ENCODE measurements at places on chromosomes 6 and 20.

DNA sequence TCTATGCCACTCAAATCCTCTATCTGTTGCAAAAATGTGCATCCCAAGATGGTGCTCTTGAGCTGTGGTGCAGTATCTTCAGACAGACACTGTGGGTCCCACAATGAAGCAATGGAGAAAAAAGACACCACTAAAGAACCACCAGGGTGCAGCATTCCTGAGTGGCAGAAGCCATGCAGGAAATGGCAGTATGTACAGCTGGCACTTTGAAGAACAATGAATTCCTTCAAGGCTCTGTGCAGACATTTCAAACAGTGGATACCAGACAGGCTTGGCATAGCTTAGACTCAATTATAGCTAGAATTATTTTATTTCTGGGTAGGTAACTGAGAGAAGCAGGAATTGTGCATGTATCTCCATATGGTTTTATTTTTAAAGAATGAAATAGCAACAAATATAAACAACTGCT is 24.0 kb upstream of the HDAC2 start:
- peak; percentile 82 for DNase-seq

GRCh38 chr6:65262241-65262640 is 444.8 kb downstream of the EYS start:
- no peak for DNase-seq

DNA sequence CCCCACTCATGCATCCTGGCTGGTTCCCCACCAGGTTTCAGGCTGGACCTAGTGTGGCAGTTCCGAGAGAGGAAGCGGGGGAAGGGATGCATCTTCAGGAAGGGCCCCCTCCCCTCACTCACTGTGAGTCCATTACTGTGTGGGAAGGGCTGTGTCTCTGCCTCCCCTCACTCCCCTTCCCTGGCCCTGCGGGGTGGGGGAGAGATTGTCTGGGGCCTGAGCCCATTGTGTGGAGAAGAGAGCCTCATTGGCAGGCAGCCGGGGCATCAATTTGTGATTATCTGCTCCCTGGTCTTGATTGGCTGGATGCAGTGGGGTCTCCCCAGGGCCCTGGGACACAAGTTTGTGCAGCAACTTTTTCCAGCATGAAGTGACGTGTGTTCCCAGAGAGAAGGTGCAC is 4.1 kb upstream of the MYT1 start:
- no peak for DNase-seq

DNA sequence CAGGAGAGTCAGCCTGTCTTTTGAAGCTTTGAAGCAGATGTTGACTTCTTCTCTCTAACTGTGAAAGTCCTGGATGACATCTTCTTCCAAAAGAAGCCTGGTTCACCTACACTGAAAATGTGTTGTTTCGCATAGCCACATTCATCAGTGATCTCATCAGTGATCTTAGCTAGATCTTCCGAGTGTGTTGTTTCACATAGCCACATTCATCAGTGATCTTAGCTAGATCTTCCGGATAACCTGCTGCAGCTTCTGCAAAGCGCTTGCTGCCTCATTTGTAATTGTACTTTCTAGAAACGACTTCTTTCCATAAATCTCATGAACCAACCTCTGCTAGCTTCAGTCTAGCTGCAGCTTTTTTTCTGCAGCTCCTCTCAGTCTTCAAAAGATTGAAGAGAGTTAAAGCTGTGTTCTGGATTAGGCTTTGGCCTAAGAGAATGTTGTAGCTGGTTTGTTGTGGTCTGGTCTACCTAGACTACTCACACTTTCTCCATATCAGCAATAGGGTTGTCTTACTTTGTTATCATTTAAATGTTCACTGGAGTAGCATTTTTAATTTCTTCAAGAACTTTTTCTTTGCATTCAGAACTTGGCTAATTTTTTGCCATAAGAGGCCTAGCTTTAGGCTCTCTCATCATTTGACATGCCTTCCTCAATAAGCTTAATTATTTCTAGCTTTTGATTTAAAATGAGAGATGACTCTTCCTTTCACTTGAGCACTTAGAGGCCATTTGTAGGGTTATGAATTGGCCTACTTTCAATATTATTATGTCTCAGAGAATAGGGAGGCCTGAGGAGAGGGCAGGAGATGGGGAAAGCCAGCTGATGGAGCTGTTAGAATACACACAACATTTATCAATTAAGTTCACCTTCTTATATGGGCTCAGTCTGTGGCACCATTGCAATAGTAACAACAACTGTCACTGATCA is 48.7 kb upstream of the EXOC2 start:
- no peak for DNase-seq

GRCh38 chr6:116328528-116328903 is 42.2 kb upstream of the DSE start:
- DNase-seq: peak; percentile 53

DNA sequence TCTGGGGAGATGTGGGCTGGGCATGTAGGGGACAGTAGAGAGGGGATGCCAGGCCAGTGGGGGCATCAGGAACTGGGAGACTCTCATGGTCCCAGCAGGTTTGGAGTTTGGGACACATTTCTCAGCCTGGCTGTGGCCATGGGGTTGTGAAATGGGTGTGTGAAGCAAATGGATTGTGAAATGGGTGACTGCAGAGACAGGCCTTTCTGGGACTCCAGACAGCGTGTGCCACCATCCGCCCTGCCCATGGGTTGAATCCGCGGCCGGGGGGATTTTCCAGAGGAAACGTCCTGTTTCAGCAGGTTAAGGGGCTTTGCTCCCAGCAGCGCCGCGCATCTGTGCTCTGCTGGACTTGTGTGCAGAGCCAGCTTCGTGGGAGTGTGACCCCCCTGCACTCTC is 3.7 kb upstream of the PMEPA1 start:
- DNase-seq: no peak

DNA sequence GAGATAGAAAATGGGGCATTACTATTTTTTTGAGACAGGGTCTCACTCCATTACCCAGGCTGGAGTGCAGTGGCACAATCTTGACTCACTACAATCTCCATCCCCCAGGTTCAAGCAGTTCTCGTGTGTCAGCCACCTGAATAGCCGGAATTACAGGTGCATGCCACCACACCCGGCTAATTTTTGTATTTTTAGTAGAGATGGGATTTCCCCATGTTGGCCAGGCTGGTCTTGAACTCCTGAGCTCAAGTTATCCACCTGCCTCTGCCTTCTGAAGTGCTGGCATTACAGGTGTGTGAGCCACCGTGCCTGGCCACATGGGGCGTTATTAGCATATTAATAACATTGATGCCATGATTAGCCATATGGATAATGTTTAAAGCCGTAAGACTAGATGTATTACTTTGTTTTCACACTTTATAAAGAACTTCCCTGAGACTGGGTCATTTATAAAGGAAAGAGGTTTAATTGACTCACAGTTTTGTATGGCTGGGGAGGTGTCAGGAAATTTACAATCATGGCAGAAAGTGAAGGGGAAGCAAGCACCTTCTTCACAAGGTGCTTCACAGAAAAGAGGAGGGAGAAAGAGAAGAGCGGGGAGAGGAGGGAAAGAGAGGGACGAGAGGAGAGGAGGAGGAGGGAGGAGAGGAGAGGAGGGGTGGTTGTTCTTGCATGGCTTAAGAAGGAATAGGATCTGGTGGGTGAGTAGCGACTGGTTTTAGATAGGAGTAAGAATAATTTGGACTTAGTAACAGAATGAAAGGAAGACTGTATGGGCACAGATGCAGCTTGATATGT is 51.9 kb downstream of the MYO6 start:
- DNase-seq: no peak

- DNase-seq: no peak
Observed at GRCh38 chr6:2866171-2866846, 24.6 kb upstream of the SERPINB1 start.

DNA sequence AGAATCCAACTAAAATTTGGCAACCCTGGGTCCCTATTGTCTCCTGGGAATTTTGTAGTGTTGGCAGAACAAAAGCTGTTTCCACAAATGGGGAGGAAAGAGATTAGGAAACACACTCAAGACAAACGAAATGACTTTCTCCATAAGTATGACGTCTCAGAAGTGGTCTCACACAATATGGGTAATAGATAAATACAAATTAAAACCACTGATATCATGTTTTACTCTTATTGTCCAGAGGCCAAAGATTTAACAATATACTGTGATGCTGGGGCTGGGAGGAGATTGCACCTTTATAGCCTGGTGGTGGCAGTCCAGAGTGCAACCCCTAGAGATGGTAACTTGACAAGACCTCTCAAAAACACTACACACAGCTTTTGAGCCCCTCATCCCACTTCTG is 18.6 kb downstream of the FKBP1A start:
- DNase-seq: no peak

GRCh38 chr6:63677282-63677681 is 41.7 kb downstream of the PHF3 start:
- peak; percentile 34 for DNase-seq

- peak; percentile 97 for DNase-seq
Observed at GRCh38 chr6:163793011-163793983, 378.8 kb downstream of the QKI start.

DNA sequence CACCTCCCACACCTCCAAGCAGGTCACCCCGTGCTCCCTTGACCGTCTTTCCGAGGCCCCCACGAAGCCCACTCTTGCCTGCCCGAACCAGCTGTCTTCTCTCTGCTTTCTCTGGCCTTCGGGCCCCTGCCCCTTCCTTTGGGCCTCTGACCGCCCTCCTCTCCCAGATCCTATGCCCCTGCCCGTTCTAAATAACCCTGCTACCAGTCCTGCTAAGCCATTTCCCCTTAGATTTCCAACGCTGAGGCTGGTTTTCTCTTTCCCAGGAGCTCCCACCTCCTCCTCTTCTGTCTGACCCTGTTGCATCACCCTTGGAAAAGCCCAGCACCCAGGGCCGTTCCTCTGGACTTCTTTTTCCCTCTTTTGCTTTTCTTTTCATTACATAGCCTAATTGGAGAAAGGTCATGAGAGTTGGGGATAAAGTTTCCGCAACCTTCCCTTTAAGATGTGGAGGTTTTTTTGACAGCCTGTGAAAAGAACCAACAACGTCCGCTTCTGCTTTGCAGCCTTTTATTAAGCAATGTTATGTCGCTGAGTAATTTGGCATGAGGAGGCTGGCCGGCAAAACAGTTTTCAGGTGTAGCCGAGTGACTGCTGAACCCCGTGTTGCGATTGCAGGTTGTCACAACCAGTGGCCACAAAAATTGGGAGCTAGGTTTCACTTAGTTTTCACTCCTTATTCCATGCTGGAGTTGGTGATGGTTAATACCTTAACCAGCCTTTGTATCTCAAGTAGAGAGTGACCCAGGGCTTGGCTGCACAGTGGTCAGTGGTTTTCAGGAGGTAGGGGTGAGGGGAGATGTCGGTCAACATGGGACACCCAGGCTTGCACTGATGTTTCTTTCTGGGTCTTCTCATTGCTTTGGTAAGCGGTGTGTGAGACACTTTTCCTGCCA is 970 bp downstream of the BLTP3A start:
- peak; percentile 81 for DNase-seq

DNA sequence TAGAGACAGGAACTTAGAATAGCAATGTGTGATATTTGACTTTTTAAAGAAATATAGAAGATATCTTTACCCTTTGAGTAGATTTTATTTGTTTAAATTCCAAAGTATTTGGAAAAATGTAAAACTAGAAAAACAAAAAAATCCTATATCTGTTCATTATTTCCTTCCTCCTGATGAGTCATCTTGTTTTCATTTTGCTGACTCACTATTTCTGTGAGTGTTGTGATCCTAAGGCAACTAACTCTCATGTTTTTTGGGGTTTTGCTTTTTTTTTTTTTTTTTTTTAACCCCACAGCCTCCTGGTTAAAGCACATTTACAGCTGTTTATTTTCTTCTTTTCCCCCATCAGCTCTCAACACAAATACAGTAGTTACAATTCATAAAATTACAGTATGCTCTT is 37.8 kb upstream of the THEMIS start:
- DNase-seq: peak; percentile 62

DNA sequence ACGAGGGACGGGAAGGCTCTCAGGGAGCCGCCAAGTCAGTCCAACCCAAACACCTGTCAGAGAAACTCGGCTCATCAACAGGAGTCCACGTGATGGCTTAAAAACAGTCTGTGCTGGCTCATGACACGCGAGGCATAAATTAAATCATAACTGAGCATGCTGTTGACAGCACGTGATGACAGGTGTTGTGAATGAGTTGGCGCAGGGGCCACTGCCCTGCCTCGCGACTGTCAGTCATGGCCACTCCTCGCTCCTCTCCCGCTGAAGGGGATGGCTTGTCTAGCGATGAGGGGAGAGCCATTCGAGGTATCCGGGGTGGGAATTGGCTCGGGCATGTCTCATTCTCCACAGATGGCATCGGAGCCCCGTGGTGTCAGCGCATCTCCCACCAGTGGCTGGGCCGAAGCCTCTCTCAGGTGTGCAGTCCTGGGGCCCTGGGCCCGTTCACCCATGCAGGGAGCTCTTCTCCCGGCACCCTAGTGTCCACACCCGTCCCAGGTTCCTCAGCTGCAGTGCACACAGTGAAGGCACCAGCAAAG is 313.3 kb downstream of the BMP7 start:
- DNase-seq: no peak

GRCh38 chr6:37980222-37980595 is 160.7 kb downstream of the ZFAND3 start:
- DNase-seq: no peak

DNA sequence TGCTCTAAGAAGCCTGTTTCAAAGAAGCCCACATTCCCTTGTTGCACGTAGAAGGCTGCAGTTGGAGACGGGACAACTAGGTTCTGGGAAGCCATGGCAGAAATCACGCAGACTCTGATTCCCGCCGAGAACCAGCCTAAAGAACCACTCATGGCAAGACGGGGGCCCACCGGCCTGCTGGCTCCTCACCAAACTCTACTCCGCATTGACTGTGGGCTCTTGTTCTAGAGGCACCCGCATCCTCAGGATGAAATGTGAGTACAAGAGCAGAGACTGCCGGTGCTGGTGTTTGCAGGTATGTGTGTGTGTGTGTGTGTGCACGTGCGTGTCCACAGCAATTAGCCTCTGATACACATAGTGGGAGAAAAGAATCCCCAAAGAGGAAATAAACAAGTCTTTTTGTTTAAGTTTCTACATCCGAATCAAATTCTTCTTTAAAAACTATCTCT is 42.3 kb upstream of the NR2E1 start:
- DNase-seq: no peak

- DNase-seq: no peak
Observed at GRCh38 chr6:92011681-92012245, 1407.6 kb downstream of the EPHA7 start.

DNA sequence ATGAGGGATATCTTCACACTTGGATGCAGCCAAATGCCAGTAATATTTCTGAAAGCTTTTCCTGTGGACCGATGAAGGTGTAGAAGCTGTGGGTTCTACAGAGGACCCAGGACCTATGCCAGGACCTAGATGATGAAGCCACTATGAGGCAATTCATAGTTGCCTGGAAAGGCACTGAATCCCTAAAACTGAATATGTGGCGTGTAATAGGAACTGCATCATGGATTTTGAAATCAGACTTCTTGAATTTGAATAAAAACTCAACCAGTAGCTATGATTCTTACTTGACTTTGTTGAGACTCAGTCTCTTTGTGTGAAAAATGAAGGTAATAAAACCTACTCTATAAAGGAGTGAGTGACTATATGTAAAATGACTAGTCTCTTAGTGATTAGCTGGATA is 89.9 kb upstream of the SGK1 start:
- no peak for DNase-seq
